Activated CD4-positive, alpha-beta T cell treated with anti-CD3 and anti-CD28 coated beads, Interleukin-2, Interleukin-4, amounts not matched to agents 100 ng/mL and 50 ng/mL, durations not matched to agents 16 hours and 8 hours (primary cell): ENCODE measurements at places on chromosomes 12 and 14.

DNA sequence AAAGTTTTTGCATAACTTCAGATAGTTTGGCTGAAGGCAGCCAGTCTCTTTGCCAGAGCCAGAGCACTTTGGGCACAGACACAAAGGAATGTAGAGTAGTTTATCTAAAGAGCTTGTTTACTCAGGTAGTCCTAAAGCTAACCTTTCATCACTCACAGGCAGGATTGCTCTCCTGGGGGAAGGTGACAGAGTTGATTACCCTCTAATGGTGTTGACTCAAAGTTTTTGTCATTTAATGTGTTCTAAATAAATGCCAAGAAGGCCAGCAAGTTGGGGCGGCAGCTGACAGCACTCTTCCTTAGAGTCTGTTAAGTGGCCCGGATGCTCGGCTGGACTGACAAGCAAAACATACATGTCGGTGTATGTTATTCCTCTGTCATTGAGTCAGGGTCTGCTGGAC is 9.3 kb upstream of the TAS2R46 start:
- DNase-seq: no peak

- DNase-seq: no peak
Observed at GRCh38 chr12:111453071-111453989, 47.6 kb downstream of the SH2B3 start.

- no peak for DNase-seq
Observed at GRCh38 chr14:36161776-36162175, 14.7 kb downstream of the PTCSC3 start.

DNA sequence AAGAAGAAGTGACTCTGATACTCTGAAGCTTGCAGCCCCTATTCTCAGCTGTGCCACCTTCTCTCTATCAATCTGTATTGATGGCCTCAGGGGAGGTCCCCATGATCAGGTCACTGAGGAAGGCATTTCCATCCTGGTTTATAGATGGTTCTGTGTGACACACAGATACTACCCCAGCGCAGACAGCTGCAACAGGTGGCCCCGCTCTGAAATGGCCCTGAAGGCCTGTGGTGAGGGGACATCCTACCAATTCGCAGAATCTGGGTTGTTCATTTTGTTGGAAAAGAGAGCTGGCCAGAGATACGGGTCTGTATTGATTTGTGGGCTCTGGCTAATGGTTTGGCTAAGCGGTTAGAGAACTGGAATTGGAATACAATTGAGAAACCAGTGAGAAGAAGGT is 21.7 kb downstream of the DLK1 start:
- DNase-seq: no peak

GRCh38 chr12:24069532-24070395 is 120.3 kb upstream of the SOX5 start:
- no peak for DNase-seq
